D341Med (cell line): ENCODE measurements at places on chromosomes 5 and 9.
A peak's percentile ranks its signal among the peaks of the same experiment; 100 is the strongest.

DNA sequence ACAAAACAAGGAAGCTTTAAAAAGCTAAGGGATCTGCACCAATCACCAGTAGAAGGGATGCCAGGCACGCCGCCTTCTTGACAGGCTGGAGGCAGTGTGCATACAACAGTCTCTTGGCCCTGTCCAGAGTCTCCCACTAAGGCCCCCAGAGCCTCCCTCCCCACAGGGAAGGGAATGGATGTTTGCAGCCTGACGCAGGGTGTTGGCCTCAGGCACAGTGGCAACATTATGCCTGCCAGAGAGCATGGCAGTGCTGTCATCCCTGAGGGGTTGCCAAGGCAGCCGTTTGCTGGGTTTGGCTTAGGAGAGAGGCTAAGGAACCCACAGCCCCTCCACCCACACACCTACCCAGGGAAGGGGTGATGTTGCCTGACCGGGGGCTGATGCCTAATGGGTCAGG lies 4.8 kb downstream of the HBEGF start:
- no peak for DNase-seq

DNA sequence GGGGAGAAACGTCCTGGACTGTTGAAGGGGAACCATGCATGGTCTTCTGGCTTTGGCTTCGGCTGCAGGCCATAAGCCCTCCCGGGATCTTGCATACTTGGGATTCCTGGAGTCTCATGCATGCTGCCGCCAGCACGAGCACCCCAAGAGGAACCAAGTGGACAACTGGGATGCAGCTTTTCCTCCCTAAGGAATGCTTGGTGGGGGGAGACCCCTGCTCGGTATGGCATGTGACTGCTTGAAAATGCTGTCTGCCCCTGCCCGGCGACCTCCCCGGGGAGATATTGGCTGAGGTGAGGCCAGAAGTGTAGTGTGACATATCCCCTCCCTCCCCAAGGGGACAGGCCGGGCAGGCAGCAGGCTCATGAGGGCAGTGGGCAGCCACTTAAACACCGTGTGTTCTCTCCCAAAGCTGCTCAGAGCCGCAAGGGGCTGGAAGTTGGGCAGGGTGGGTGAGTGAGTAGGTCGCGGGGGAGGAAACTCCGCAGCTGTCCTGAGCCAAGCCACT lies 15.7 kb downstream of the TMEM171 start:
- no peak for DNase-seq

DNA sequence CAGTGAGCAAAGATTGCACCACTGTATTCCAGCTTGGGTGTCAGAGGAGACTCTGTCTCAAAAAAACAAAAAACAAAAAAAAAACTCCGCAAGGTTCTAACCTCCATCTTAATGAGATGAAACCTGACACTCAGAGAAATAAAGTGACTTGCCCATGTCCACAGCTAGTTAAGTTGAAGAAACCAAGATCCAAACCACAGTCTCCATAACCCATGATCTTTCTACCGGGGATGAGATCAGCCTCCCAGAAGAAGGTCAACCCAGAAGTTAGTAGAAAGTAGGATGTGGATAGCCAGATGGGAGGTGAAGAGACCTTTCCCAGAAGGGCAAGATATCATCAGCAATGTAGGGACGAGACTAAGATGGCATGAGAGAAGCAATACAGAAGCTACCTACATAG lies 140.4 kb upstream of the ADRA1B start:
- DNase-seq, result no peak

DNA sequence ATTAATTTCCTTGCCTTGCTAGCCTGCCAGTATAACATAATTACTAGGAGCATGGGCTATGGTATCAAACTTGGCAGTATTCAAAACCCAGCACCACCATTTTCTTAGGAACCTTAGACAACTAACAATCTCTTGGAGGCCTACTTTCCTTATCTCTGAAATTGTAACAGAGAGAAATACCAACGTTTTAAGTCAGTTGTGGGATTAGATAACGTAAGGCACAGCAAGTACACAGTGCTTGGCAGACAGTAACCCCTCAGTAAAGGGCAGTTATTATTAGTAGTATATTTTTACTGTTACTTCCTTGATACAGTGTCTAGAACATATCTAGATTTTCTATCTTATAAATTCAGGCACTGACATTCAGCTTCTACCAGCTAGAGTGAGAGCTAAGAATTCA lies 309.6 kb downstream of the ACTL7B start:
- DNase-seq, result no peak

DNA sequence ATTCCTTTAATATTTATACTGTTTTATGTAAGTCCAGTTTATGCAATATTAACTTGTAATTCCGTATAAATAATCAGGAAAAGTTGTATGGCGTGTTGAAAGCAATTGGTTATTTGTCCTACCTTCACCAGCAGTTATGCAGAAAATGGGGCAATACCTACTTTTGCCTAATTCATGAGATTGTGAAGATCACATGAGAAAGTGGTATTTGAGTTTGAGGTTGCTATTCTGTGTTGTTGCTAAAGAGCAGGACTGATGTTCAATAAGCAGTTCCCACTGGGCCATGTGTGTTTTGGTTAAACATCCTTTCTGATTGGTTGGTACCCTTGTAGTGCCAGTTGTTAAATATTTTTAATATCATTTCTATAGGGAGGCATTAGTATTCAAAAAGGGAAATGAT lies 3.2 kb downstream of the TGFBR1 start:
- DNase-seq, result no peak

DNA sequence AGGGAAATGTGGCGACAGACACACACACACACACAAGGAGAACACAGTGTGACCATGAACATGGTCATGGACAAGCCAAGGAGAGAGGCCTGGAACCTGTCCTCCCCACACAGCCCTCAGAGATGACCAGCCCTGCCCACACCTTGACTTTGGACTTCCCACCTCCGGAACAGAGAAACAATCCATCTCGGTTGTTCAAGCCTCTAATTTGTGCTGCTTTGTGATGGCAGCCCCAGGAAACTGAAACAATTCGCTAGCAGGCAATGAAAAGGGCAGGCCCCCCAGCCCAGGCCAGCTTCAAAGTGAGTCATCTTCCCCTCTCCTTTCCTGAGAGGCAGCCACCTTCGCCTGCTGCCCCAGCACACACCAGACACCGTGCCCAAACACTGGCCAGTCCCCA lies 47.7 kb downstream of the NSUN2 start:
- no peak for DNase-seq

- no peak for DNase-seq
These were observed 74.5 kb downstream of the FBXO38 start for GRCh38 chr5:148458036-148458888.

- DNase-seq, result no peak
These were observed 359.3 kb upstream of the CDH18 start for GRCh38 chr5:20347334-20347733.

- no peak for DNase-seq
These were observed 221.6 kb downstream of the SH3GL2 start for GRCh38 chr9:17800418-17800817.

GRCh38 chr9:131743501-131743900 lies 3.6 kb upstream of the RAPGEF1 start:
- DNase-seq, result no peak

DNA sequence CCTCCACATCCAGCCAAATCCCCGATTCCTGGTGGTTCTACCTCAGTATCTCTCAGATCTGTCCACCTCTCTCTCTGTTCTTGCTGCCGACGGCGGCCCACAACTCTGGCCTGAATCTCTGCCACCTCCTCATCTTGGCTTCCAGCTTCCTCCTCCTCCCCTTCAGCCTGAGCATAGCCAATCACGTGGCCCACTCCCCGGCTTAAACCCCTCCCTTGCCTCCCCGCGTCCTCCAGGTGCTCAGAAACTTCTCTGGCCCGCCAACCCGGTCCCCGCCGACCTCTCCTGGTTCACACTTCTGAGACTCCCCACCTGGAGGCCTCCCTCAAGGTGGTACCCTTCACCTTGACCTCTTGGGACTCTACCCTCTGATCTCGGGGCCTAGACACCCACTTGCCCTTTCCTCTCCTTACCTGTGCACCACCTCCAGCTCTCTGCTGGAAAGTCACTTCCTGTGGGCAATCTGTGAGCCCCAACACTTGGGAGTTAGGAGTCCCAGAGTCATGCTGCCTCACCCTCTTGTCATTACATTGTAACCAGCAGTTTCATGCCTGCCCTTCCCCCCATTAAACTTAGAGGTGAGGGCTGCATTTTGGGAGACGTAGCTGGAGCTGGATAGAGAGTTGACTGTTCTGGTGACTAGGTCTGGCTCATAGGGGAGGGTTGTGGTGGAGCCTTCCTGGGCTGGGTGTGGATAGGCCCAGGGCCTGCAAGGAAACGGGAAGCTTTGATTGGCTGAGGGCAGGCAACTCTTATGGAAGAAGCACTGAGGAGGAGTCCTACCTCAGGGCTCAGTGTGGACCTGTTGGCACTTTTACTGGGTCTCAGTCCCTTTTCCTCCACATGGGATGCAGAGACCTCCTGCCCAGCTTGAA lies 4.5 kb upstream of the SET start:
- peak; percentile 76 for DNase-seq

DNA sequence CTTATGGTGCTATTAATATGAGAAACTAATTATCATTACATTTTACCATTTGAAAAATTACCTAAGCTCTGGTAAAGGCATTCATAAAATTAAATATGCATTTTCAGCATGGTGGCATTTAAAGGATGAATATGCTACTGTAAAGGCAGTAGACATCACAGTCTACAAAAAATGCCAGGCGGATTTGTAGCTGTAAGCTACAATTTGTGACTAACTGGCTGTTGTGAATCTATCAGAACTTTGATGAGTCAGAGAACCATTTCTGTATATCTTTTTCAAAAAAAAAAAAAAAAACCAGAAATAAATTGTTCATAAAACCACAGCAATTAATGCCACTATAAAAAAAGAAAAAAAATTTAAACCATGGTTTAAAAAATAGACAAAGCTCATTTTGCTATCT lies 186.3 kb downstream of the NFIB start:
- no peak for DNase-seq

- DNase-seq, result no peak
These were observed 25.9 kb downstream of the CCDC171 start for GRCh38 chr9:15578714-15579113.

DNA sequence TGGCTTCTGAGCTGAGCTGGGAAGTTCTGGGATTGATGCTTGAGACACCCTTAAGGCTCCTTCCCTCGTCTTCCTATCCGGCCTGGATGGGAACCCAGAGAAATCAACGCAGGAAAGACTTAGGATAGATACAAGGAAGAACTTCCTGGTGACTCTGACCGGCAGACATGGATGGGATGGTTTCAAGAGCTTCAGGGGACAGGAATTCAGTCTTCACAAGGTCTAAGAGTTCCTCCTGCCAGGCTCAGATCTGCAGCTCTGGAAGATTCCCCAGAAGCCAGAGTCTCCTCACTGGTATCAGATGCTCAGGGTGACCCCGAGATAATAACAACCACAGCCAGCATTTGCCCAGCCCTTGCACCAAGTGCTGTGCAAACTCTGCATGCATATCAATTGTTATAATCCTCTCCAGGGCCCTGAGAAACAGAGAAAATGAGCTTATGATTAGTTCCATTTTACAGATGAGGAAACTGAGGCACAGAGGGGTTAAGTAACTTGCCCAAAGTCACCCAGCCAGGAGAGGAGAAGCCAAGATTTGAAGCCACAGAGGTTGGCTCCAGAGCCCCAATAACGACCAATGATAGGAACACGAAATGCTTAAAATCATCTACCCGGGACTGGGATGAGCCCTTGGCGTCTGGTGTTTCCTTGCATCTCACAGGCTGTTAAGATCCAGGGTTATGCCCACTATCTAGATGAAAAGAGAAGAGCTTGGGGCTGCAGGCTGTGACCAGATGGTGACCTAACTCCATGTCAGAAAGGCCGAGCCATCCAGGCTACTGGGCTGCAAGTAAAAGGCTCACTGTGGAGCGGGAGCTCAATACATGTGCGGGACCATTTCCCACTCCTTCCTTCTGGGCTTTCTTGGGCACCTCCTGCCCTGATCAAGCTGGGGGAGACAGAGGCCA lies 119.8 kb downstream of the C9orf50 start:
- no peak for DNase-seq

DNA sequence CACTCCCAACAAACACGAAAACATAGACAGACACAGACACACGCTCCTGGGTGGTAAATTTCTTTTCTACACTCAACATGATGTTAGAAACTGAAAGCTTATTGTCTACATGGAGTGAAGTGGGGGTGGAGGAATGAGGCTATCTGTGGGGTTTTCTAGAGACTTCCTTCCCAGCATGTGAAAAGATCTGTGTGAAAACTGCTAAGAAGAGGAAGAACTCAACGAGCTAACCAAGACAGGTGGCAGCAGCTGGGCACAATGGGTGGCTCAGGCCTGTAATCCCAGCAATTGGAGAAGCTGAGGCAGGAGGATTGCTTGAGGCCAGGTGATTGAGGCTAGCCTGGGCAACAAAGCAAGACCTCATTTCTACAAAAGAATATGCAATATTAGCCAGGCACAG lies 7.6 kb downstream of the FYB1 start:
- no peak for DNase-seq

DNA sequence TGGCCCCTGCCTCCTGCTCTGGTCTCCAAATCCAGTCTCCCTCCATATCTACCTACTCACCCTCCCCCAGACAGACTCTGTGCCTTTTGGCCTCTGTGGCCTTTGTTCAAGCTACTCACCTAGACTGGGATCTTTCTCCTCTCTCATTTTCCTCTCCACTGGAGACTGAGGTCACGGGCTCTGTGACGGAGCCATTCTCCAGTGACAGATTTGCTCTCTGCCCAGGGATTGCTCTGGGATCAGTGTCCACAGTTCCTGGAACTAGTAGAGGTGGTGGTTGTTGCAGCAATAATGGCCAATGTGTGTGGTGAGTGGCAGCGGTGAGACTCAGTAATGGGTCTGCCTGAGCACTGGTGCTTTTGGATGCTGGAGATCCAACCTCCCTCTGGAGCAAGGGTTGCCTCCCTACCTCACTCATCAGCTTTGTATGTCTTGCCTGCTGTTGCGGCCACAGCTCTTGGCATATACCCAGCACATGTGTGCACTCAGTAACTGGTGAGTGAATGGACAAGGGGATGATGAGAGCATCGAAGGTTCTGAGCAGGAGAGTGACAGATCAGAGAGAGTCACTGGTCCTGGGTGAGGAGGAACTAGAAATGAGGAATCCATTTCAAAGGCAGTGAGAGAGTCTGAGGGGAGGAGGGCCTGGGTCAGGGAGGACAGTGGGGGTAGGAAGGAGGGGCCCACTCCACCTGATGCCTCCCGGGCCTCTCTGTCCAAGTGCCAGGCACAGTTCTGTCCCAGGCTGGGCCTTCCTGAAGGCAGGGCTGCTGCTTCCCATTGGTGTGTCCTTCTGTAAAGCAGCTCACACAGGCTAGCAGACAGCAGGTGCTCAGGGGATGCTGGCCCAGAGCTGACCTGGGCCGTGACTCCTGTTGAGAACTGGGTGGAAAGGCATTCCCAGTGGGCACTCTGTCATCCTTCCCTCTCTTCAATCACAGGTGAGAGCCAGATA lies 96.5 kb upstream of the PITX1 start:
- DNase-seq, result no peak

GRCh38 chr5:129243039-129243438 lies 148.5 kb downstream of the ISOC1 start:
- no peak for DNase-seq

GRCh38 chr9:89466451-89467277 lies 31.2 kb downstream of the SEMA4D start:
- no peak for DNase-seq

- DNase-seq, result peak; percentile 10
These were observed 8.3 kb downstream of the ZDHHC11B start for GRCh38 chr5:775961-776861.

- DNase-seq, result no peak
These were observed 213.4 kb upstream of the ADAMTSL1 start for GRCh38 chr9:18260521-18260920.

- DNase-seq, result no peak
These were observed 321.5 kb downstream of the NFIB start for GRCh38 chr9:13992138-13993088.

- DNase-seq, result no peak
These were observed 200.9 kb upstream of the PAPPA start for GRCh38 chr9:115952430-115953292.
